Stimulated activated CD4-positive, alpha-beta T cell treated with anti-CD3 and anti-CD28 coated beads, TNF-alpha, amount 100 ng/mL, for 24 hours (primary cell): ENCODE measurements at places on chromosomes 3 and 15.
A peak's percentile ranks its signal among the peaks of the same experiment; 100 is the strongest.

DNA sequence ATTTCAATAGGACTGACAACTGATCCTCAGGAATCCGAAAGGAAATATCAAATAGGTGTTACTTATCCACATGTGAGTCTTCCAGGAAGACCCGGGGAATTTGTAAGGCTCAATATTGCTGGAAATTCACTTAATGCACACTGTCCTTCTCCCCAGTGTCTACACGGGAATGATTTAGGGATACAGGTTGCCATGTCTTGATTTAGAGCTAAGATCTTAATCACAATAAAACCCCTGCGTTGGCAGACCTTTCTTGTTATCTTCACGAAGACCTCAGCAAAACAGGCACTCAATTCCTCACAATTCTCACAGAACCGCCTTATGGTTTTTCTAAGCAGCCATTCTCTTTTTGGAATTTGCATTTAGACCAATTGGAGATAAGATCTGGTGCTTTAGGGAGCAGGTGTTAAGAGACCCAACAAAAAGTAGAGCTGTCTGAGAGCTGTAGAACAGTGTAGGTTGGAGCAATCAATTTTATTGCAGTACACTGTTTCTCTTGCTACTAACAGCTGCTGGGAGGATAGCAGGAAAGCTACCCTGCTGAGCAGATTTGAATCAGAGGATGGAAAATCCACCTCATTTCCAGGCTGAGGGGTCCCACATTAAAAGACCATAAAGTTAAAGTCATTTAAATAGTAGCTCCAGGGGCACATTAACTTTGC lies 925.7 kb downstream of the EPHA3 start:
- DNase-seq, result no peak

GRCh38 chr15:57947781-57948180 lies 117.7 kb downstream of the ALDH1A2 start:
- no peak for DNase-seq

DNA sequence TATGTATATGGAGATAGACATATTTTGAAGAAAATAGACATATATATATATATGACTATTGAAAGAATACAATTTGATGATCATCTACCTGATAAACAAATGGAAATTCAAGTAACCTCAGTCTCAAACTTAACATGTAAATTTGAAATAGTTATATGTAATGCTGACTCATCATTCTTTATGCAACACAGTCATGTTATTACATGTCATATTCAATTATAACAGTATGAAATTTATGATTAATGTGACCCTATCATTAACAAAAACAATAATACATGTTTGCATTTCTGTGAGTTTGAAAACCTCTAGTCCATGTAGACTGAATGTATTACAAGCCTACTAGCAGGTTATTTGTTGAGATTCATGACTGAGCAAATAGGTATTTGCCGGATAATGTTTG lies 204.1 kb downstream of the CADM2 start:
- DNase-seq, result no peak

DNA sequence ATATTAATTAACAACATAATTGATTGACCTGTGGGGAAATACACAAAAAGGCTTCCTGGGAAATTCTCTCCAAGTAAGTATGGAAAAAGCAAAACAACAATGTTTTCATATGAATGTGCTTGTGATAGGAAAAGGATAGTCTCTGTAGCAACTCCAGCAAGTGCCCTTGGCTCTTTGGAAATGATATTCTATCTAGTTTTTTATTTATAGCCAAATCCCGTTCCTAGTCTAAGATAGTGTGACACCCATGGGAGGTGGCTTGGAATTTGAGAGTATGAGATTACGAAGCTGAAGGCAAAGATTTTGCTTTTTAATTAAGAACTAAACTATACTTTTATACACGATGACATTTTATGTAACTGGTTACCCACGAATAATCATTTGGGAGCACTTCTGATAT lies 119.9 kb downstream of the PDZRN3 start:
- no peak for DNase-seq

GRCh38 chr3:57068437-57069089 lies 8.1 kb downstream of the SPATA12 start:
- DNase-seq, result no peak

DNA sequence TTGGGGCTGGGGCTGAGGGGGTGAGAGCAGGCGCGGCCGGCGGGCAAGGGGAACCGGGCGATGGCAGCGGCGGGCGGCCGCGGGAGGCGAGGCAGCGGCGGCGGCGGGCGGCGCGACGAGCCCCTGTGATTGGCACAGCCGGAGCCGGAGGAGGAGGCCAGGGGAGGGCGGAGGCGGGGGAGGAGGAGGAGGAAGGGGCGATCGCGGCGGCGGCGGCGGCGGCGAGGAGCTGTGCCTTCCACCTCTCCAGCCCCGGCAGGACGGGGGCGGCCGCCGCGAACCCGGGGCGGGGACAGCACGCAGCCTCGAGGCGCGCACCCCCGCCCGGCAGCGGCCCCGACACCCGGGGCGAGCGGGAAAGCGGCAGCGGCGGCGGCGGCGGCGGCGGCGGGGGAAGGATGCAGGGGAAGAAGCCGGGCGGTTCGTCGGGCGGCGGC lies at the start of gene SLCO3A1:
SLCO3A1 (plus strand) TSS at position 198 of the 437 bp plus-strand sequence.
- DNase-seq, result peak; percentile 34

GRCh38 chr3:150729682-150730360 lies 26.1 kb upstream of the ERICH6 start:
- DNase-seq, result no peak

GRCh38 chr3:185797993-185798830 lies 26.6 kb downstream of the IGF2BP2 start:
- DNase-seq, result no peak

DNA sequence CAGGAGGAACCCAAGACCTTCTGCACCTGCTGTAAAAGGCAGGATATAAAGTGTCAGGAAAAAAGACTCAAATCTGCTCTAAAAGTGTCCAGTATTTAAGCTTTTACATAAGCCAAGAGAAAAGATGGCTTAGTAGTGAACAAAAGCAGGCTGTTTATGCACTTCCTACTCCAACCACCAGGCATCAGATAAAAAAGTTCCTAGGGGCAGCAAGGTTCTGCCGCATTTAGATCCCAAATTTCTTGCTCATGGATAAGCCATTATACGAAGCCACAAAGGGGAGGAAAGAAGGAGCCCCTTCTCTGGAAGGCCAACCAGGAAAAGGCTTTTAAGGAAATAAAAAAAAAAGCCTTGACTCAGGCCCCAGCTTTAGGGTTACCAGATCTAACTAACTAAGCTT lies 10.6 kb upstream of the SLC9C1 start:
- no peak for DNase-seq

- DNase-seq, result no peak
Observed at GRCh38 chr3:129618901-129619671, 12.6 kb upstream of the PLXND1 start.

- no peak for DNase-seq
Observed at GRCh38 chr3:129476586-129476985, 36.6 kb downstream of the IFT122 start.

- DNase-seq, result no peak
Observed at GRCh38 chr15:40070608-40071218, 31.7 kb upstream of the SRP14 start.

DNA sequence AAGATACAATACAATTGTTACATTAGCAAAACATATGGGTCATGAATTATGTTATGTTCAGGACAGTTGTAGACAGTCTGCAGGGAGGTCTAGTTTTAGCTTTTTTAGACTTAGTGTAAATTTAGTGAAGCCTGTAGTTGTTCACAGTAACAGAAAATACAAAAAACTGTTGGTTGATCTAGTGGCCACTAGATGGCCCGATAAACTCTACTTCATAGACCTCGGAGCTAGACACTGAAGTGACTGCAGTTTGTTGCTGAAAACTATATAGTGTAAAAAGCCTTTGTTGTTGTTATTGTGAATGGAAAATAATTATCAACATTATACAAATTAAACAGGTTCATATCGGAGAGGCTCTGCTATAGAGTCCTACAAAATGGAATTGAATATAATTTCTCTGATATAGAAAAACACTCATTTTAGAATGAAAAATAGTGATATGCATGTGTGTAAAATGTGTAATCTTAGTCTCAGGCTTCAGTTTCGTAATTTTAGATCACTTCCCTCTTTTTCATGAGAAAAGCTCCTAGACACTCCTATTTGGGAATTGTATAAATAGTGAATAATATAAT lies 18.3 kb downstream of the MAGEL2 start:
- DNase-seq, result no peak

- DNase-seq, result no peak
Observed at GRCh38 chr3:139811331-139811730, 123.7 kb upstream of the CLSTN2 start.
